ENCODE measurements at places on chromosomes 6 and 20.

GRCh38 chr6:128188678-128189077 is 287.8 kb upstream of the THEMIS start:
- no peak for DNase-seq

DNA sequence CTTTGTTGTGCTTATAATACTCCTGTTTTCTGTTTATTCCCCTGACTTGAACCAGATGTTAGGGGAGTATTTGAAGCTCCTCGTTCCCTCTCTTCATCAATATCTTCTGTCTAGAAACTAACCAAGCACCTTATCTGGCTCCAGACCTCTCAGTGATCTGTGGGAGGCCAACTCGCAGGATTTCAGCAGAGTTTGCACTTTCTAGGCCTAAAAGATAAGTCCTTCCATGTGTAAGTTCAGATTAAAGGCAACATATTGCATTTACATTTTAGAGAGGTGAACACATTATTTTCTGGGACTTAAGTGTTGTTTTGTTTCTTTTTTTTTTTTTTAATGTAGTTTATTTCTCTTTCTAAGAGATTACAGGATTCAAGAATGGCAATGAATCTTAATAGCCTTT is 139.4 kb upstream of the AKAP12 start:
- DNase-seq: no peak

DNA sequence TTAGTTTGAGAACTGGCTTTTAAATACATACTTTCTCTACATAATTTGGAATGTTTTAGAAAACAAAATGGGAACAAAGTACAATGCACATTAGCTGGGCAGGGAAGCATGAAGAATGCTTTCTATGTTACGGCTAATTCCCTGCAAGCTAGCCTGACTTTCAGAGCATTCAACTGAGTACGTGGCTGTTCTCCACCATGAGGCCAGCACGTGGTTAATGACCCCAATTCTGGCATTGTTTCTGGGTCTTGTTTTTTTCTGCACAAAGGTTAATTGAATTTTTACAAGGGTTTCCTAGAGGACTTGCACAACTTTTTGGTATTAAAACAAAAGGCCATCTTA is 208.6 kb upstream of the AGPAT4 start:
- no peak for DNase-seq

DNA sequence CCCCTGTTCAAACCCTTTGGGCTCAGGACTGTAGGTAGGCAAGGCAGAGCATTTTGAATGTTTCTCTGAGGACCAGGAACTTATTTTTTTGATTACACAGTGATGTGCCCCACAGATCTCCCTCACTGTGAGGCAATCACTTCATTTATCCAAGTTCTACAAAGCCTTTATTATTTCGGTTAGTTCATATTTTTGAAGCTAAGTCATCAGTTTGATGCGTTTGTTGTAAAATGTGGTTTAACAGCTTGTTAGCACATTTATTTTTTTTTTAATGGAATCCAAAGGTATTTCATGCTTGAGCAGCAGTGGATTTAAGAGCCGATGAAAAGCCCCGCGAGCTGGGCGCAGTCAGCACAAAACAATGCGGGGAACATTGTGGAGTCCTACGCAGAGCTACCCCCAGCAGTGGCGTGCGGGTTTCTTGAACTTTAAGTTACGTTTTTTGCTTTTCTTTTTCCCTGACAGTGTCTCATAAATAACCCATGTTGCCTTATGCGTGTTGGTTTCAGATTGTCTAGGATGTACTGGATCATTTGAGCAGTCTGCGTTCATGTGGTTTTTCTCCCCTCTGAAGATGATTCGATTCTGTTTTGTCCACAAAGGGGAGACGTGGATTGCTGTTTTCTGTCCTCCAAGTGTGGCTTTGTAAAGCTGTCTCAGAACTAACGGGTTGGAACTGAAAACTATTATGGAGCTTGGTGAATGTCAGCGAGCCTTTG is 233.6 kb upstream of the BMP2 start:
- DNase-seq: no peak

DNA sequence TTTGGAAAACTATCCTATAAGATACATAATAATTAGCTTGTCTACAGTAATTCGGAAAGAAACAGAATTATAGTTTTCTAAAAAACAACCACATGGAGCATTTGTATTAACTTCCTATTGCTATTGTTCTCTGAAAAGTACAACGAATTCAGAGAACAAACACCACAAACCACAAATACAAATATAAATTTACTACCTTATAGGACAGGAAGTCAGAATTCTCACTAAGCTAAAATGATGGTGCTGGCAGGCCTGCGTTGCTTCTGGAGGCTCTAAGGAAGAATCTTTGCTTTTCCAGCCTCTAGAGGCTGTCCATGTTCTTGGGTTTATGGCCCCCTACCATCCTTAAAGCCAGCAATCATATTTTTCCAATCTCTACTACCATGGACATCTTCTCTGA is 173.6 kb upstream of the TCF21 start:
- DNase-seq: no peak

- no peak for DNase-seq
These were observed 987.0 kb downstream of the HACE1 start for GRCh38 chr6:103872678-103873077.

DNA sequence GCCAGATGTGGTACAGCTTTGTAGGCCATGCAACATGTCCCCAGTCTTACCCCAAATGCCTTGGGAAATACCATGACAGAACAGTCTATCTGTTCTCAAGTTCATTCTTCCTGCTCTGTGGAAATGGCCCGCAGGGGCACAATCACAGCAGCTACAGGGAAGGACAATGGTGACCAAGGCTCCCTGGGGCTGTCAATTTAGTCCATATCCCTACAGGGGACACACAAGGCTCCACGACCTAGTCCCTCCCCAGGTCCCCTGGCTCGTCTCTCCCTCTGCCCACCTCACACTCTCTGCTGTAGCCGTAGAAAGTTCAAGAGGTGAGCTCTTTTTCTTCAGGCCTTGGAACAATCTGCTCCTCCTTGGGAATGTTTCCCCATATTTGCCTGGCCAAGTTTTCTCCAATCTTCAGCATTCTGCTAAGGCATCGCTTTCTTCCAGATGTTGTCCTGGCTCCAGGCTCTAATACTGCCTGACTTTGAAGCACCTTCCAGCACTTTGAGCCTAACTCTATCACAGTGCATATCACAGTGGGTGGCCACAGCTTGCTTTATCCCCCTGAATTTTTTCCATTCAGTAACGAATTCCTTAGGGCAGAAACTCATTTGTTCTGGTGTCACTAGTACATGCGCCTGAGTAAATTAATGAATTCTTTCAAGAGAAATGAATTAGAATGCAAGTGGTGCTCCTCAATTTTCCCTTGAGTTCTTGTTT is 92.6 kb downstream of the MAP3K7 start:
- DNase-seq: no peak

GRCh38 chr6:135819665-135820064 is 31.8 kb upstream of the PDE7B start:
- no peak for DNase-seq
